H4 (cell line): ENCODE measurements at places on chromosomes 12 and 14. TPM values are rescaled to one million over a fixed set of nuclear protein-coding genes. Genes with fewer than 3 reads are reported as not detected.

The IQSEC3 gene
- total RNA-seq, result not detected in 2 replicates

The TIGAR gene
- 8.0 and 15.4 TPM in 2 replicates for total RNA-seq

The WASHC3 gene
- 72.6 and 79.8 TPM in 2 replicates for total RNA-seq

The SERPINA1 gene
- 0.99 and 3.2 TPM in 2 replicates for total RNA-seq

The RNASE7 gene
- not detected in 2 replicates for total RNA-seq
